ENCODE measurements at places on chromosomes 4 and X.

DNA sequence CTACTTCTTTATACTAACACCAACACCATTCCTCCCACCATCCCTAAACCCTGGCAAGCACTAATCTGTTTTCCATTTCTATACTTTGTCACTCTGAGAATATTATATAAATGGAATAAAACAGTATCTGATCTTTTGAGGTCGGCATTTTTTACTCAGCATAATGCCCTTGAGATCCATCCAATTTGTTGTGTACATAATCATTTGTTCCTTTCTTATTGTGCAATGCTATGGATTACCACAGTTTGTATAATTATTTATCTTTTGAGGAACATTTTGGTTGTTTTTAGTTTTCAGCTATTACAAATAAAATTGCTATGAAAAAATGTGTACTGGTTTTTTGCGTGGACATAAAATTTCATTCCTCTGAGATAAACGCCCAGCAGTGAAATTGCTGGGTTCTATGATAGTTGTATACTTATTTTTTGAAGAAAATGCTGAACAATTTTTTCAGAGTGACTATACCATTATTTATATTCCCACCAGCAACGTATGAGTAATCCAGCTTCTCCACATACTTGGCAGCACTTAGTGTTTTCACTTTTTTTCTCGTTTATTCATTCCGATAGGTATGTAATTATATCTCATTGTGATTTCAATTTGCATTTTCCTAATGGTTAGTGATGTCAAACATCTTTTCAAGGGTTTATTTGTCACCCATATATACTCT lies 154.3 kb upstream of the DCAF8L1 start:
- peaks cover 3% of the 10 kb centered on the region for H3K4me1 ChIP-seq
- DNase-seq, result no peak
- no peak overlapping the region for H3K27ac ChIP-seq
- H3K4me3 ChIP-seq, result no peak overlapping the region
- no peaks in the 10 kb centered on the region for H3K27me3 ChIP-seq
- no peaks in the 10 kb centered on the region for H3K36me3 ChIP-seq

GRCh38 chrX:118286066-118286762 lies 59.7 kb upstream of the WDR44 start:
- H3K36me3 ChIP-seq, result no peaks in the 10 kb centered on the region
- H3K4me1 ChIP-seq, result no peaks in the 10 kb centered on the region
- no peak overlapping the region for H3K4me3 ChIP-seq
- H3K27ac ChIP-seq, result no peak overlapping the region
- H3K27me3 ChIP-seq, result no peaks in the 10 kb centered on the region

DNA sequence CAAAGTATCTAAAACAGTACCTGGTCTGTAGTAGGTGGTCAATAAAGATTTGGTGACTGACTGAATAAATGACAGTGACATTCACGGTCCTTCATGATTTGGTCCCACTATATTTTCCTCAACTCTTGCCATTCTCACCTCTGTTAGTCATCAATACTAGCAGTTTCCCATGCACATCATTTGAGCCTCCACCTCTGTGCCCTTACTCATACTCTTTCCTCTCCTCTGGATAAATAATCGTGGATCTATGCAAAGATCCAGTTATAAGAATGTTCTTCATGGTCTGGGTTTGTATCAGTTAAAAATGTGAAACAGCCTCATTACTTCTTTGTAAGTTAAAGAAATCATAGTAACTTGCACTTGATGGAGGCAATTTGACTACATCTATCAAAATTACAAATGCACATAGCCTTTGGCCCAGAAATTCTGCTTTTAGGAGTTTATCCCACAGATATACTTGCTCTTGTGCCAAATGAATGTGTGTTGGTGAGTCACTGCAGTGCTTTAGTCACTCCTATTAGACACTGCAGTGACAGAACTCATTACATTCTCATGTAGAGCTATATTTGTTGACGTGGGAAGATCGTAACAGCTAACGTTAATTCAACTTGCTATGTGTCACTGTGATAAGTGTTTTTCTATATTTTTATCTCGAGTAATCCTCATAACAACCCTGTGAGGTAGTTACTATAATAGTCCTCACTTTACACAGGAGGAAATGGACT lies 121.9 kb upstream of the SMIM10 start:
- no peak overlapping the region for H3K4me3 ChIP-seq
- H3K4me1 ChIP-seq, result no peaks in the 10 kb centered on the region
- H3K27ac ChIP-seq, result no peak overlapping the region
- H3K27me3 ChIP-seq, result no peaks in the 10 kb centered on the region
- no peaks in the 10 kb centered on the region for H3K36me3 ChIP-seq
- no peak for DNase-seq

- no peak for DNase-seq
- H3K4me1 ChIP-seq, result peaks cover 12% of the 10 kb centered on the region
- H3K27ac ChIP-seq, result no peak overlapping the region
- H3K27me3 ChIP-seq, result no peaks in the 10 kb centered on the region
- H3K4me3 ChIP-seq, result no peak overlapping the region
These were observed 5.0 kb upstream of the ZCCHC4 start for GRCh38 chr4:25307596-25307995.

DNA sequence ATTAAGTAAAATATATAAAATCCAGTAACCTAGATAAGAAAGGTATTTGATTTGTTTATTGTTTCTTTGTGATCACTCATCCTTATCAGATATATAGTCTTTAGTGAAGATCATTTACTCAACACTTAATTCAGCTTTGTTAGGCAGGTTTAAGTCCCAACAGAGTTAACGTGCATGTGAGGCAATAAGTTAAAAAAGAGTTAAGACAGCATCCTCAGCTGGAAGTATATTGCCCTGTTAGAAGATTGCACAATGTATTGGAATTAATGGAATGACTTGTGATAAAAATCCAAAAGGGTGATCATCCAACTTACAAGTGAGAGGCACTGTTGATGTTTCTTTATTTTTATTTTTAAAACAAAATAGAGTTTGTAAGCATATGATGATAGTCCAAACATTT lies 1162.1 kb downstream of the RAPGEF2 start:
- DNase-seq, result no peak
- H3K36me3 ChIP-seq, result no peaks in the 10 kb centered on the region
- H3K27me3 ChIP-seq, result no peaks in the 10 kb centered on the region
- H3K27ac ChIP-seq, result no peak overlapping the region

- no peaks in the 10 kb centered on the region for H3K27me3 ChIP-seq
- no peaks in the 10 kb centered on the region for H3K4me1 ChIP-seq
- no peak for DNase-seq
- no peaks in the 10 kb centered on the region for H3K36me3 ChIP-seq
- H3K4me3 ChIP-seq, result no peak overlapping the region
These were observed 13.7 kb upstream of the DTHD1 start for GRCh38 chr4:36267486-36268268.

GRCh38 chr4:73788411-73788810 lies 48.0 kb downstream of the CXCL8 start:
- H3K4me1 ChIP-seq, result no peaks in the 10 kb centered on the region
- H3K27me3 ChIP-seq, result no peaks in the 10 kb centered on the region
- no peak overlapping the region for H3K4me3 ChIP-seq
- DNase-seq, result no peak
- no peak overlapping the region for H3K27ac ChIP-seq

DNA sequence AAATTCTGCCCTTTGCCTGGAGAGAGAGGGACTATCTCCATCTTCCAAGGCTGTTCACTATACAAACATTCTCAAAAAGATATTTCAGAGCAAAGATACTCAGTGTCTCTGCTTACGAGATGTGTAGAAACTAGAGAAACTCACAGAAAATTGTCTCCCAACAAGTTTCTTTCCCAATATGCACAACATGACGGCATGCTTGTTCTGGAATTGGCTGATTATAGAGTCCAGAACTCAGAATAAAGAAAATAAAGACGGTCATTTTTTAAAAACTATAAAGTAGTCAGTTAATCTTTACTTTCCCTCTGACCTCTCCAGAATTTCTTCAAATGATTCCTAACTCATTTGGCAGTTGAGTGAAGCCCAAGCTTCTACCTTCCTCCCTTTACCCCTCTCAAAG lies 285.5 kb upstream of the KLF3 start:
- H3K27ac ChIP-seq, result no peak overlapping the region
- no peak overlapping the region for H3K4me3 ChIP-seq
- H3K27me3 ChIP-seq, result no peaks in the 10 kb centered on the region
- DNase-seq, result no peak
- no peaks in the 10 kb centered on the region for H3K36me3 ChIP-seq

DNA sequence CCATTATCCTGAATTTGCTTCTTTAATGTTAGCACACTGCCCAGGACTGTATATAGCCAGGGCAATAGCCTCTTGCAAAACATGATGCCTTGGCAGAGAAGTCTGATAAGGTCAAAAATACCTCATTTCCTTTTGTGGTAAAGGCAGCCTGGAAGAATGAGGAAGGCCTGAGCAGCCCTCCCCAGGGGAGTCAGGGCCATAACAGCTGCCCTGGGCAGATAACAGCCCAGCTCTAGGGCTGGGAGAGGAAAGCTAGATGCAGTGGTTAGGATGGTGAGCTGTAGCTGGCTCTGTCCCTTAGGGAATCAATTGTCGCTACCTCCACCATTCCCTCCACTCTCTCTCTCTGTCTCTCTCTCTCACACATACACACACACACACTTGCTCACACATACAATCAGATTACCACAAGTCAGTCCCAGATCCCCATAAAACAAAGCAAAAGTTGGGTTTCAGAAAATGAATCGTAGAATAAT lies 29.2 kb downstream of the EFHC2 start:
- H3K27ac ChIP-seq, result peak overlapping the region; percentile 75
- peaks cover 41% of the 10 kb centered on the region for H3K4me1 ChIP-seq
- peak; percentile 98 for DNase-seq
- H3K4me3 ChIP-seq, result peak overlapping the region; percentile 44
- no peaks in the 10 kb centered on the region for H3K27me3 ChIP-seq

DNA sequence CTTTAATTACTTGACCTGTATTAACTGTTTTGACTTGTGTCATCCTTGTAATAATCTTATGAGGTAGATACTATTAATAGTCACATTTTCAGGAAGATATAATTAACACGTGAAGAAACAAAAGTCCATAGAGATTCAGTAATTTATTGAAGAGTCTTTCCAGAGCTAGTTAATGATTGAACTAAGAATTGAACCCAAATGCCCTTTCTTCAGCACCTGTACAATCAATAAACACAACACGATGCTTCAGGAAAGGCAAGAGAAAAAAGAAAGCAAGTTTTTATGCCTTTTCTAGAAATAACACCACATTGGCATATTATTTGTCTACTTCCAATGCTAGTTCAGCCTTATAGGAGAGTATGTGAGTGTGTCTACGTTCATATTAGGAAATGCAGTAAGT lies 399.6 kb downstream of the NAF1 start:
- H3K27ac ChIP-seq, result no peak overlapping the region
- H3K36me3 ChIP-seq, result no peaks in the 10 kb centered on the region
- H3K4me1 ChIP-seq, result no peaks in the 10 kb centered on the region
- no peak for DNase-seq
- no peaks in the 10 kb centered on the region for H3K27me3 ChIP-seq

DNA sequence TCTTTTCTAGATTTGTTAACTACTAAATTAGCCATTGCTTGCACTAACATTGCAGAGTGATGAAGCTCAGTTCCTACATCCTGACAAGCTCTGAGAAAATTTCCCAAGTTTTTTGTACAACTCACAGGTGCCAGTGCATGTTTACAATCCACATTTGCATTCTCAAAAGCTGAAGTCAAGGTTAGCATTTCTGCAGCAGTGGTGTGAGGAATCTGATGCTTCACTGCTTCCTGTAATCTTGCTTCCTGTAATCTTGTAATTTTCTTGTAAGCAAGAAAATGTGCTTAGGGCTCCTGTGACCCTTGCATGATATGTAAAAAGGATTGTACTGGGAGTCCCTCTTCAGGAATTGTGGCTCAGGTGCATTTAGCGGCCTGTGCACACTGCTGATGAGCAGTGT lies 207.4 kb upstream of the CXCL13 start:
- no peaks in the 10 kb centered on the region for H3K4me1 ChIP-seq
- no peak overlapping the region for H3K4me3 ChIP-seq
- no peaks in the 10 kb centered on the region for H3K27me3 ChIP-seq
- no peaks in the 10 kb centered on the region for H3K36me3 ChIP-seq
- DNase-seq, result no peak

DNA sequence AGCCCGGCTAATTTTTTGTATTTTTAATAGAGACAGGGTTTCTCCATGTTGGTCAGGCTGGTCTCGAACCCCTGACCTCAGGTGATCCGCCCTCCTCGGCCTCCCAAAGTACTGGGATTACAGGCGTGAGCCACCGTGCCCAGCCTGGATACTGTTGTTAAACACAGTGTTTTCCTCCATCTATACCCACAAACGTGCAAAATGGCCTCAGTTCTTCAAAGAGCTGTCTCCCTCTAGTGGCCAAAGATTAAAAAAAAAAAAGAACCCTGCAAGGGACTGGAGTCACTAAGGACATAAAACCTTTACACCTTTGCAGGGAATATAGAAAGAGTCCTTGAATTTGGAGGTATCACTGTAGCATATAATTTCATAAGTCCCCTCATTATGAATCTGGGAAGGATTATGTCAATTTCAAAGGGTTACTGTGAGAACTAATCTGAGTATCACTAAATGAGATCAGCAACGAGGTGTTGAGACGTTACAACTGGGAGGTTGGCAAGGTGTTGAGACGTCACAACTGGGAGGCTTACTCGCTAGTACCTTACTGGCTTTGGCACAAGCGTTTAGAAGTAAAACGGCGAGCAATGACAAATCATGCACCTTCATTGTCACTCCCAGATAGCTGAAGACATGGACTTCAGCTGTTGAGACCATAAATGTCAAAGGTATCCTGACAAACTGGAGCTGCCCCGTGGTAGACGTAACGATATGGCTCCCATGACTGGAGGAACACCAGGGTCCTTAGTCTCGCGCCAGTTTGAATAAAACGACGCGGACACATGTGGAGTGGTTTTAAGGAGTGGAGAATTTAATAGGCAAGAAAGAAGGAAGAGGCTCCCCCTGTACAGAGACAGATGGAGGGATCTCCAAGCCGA lies 33.4 kb upstream of the ENPP6 start:
- H3K27ac ChIP-seq, result no peak overlapping the region
- no peaks in the 10 kb centered on the region for H3K4me1 ChIP-seq
- peak; percentile 72 for DNase-seq
- no peaks in the 10 kb centered on the region for H3K36me3 ChIP-seq

DNA sequence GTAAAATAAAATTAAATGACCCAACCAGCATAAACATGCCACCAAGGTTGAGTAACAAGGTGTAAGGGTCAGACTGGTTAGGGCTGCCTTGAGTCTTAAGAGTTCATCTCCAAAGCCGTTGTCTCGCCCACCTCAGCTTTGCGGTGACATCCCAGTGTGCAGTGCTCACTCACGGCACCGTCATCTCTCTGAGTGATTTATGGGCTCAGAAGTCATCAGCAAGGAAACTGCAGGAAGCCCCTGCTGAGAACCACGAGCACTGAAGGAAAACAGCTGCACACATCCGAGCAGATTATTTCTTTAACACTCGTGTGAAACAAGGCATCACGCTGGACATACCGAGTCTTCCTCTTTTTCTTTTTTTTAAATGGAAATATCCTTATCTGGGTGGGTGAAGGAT lies 411.1 kb downstream of the TRIML1 start:
- no peaks in the 10 kb centered on the region for H3K27me3 ChIP-seq
- no peak overlapping the region for H3K27ac ChIP-seq
- no peak for DNase-seq
- no peaks in the 10 kb centered on the region for H3K36me3 ChIP-seq

- H3K27me3 ChIP-seq, result no peaks in the 10 kb centered on the region
- H3K4me3 ChIP-seq, result no peak overlapping the region
- H3K36me3 ChIP-seq, result peaks cover 25% of the 10 kb centered on the region
- H3K4me1 ChIP-seq, result peaks cover 22% of the 10 kb centered on the region
These were observed 15.1 kb downstream of the PRIMPOL start for GRCh38 chr4:184664445-184665210.

- peaks cover 12% of the 10 kb centered on the region for H3K4me1 ChIP-seq
- peak overlapping the region; percentile 67 for H3K4me3 ChIP-seq
- H3K36me3 ChIP-seq, result no peaks in the 10 kb centered on the region
These were observed 1.3 kb downstream of the PARM1 start for GRCh38 chr4:74934016-74934831.

- H3K27ac ChIP-seq, result no peak overlapping the region
- H3K4me3 ChIP-seq, result no peak overlapping the region
- no peak for DNase-seq
These were observed 264.5 kb downstream of the RCHY1 start for GRCh38 chr4:75249739-75250138.

Data from common myeloid progenitor, CD34-positive (primary cell).